Progenitor cell of endocrine pancreas (in vitro differentiated cells): ENCODE measurements at places on chromosomes 12 and 14. TPM values are rescaled to one million over a fixed set of nuclear protein-coding genes. Genes with fewer than 3 reads are reported as not detected.

The FOXA1 gene
- 187 and 196 TPM in 2 replicates for total RNA-seq

GRCh38 chr14:59857328-59857727 is 13.2 kb downstream of the RTN1 start:
- no peak for DNase-seq

- no peak for DNase-seq
These were observed 336.9 kb downstream of the BMP4 start for GRCh38 chr14:53619691-53620231.

DNA sequence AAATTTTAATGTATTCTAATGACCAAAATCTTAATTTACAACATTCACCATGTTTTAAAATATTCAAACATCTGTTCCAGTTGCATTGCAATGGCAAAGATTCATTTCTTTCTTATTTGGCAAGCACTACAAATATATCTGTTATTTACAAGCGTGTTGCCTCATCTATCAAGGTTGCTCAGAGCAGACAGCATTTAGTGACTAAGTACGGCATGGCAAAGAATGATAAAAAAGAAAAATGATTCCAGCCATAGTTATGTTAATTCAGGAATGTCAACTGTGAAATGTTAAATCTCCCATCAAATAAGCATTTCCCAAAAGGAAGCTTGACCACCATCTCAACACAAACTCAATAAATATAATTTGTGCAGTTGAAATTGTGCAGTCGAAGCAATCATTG is 312.1 kb downstream of the SEC23A start:
- no peak for DNase-seq

GRCh38 chr12:78120866-78121560 is 290.3 kb downstream of the NAV3 start:
- no peak for DNase-seq

DNA sequence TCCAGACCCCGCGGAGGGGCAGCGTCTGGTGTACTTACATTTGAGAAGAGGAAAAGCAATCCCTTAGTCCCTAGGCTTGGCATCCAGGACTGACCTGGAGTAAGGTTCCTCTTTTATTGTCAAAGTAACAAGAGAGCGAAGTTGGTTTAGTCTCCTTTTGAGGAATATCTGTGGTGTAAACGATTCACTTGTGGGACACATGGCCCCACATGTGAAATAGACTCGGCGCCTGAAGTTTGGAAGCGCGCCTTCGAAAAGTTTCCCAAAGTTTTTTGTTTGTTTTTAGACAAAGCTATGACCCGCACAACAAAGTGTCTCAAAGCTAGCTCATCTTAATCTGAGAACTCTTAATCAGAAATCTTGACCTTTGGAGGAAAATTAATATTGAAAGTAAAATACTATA is 744 bp downstream of the STYX start:
- no peak for DNase-seq
